NCI-H748 treated with DMSO at 0.1 percent for 48 hours (cell line): ENCODE measurements at places on chromosomes 13 and 19.

DNA sequence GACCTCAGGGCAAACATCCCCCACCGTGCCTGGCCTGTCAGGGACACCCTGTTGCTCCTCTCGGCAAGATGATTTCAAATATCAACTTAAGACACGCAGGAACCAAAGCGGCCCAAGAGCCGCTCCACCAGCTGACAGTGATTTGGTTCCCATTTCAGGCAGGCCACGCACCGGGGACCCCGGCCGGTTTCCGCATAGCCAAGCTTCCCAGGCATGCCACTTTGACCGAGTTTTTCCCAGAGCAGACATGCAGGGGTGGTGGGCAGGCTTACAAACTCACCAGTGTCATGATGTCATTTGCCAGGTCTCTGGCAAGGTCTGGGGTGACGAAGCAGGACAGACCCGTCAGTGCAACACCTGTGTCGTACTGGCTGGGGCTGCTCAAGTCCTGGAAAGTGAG, 19.2 kb downstream of the AP3D1 start:
- no peak for DNase-seq

- no peak for DNase-seq
Observed at GRCh38 chr19:18422530-18423191, 3.5 kb downstream of the SSBP4 start.

DNA sequence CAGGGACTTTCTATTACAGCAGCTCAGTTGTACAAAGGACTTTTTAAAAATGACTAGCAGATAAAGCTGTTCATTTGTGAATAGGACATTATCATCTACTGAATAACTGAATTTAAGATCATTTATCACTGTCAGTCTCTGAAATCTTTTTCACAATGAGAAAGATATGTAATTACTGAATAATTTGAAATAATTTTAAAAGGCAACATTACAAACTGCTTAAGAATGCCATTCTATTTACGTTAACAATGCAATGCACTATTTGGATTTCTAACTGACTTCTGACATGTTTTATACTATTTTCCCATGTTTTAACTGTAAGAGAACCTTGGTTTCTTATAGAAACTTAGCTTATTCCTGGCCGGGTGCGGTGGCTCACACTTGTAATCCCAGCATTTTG, 2033.0 kb upstream of the PCDH20 start:
- no peak for DNase-seq

GRCh38 chr13:42875475-42876269, 94.3 kb downstream of the FAM216B start:
- no peak for DNase-seq

DNA sequence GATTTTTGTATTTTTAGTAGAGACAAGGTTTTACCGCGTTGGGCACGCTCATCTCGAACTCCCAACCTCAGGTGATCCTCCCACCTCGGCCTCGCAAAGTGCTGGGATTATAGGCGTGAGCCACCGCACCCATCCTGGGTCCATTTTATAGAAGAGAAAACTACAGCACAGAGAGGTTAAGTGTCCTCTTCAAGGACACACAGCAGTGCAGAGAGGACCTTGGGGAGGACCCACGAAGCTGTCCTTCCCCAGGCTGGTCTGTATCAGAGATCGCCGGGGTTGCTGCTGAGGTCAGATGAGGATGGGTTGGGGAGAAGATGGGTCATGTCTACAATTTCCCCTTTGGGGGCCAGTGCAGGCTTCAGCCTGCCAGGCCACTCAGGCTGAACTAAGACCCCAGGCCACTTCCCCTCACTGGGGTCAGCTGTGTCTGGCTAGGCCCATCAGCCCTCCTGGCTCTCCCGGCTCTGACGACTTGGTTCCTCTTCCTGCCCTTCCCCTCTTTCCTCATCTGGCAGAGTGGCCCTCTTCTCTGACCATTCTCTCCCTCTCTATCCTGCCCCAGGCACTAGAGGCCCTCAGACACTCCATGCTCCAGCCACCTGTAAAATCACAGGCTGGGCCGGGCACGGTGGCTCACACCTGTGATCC, 9.6 kb downstream of the MYO1F start:
- DNase-seq = no peak

DNA sequence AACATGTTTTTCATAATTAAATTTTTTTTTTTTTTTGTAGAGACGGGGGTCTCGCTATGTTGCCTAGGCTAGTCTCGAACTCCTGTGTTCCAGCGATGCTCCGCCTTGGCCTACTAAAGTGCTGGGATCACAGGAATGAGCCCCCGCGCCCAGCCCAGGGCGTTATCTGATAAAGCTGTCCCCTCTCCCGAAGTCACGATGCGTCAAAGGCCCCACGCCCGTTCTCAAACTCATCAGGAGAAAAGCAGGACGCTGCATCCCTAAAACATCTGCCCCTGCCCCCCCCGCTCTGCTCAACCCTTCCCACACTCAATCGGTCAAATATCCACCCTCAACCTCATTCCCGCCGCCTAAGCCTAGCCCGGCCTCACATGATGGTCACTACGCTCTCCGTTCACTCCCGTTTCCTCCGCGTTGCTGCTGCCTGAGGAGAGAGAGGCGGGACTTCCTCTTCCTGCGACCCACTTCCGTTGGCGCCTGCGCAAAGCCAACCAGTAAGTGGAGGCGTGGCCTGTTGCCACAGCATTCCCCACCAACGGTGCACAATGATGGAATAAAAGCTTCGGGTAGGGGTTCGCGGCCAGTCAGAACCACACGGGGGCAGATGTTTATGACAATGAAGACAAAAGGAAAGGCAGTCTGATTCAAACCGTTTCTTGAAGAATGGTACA, at the start of gene SNRPD2:
Gene SNRPD2, minus strand, starts transcription at position 438 of the 671 bp plus-strand sequence. Its CDS starts 65 bp downstream, at position 373.
- peak; percentile 95 for DNase-seq

GRCh38 chr19:51421229-51422052, 4.0 kb upstream of the SIGLEC10 start:
- DNase-seq = no peak

- peak; percentile 51 for DNase-seq
Observed at GRCh38 chr19:33819880-33820781, 23.5 kb downstream of the KCTD15 start.

DNA sequence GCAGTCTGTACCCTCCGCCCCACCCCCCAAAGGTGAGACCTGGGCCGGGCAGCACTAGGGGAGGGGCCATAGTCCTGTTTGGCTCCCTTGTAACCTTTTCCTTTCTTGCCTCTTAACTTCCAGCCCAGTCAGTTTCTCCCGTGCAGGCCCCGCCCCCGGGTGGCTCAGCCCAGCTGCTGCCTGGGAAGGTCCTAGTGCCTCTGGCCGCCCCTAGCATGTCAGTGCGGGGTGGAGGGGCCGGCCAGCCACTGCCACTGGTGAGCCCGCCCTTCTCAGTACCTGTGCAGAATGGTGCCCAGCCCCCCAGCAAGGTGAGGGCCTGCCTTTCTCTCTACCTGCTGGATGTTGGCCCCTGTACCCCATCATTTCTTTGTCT, 10.5 kb upstream of the PRR19 start:
- no peak for DNase-seq

GRCh38 chr19:40543029-40543597, 33.6 kb upstream of the SHKBP1 start:
- DNase-seq = no peak

GRCh38 chr19:38915329-38916321, 3.6 kb upstream of the CCER2 start:
- DNase-seq = no peak

GRCh38 chr13:79003989-79004898, 345.3 kb upstream of the OBI1 start:
- DNase-seq = no peak

GRCh38 chr13:32910530-32910929, 105.7 kb upstream of the KL start:
- DNase-seq = no peak

- no peak for DNase-seq
Observed at GRCh38 chr19:37855098-37855497, 51.3 kb downstream of the WDR87 start.

GRCh38 chr13:24033527-24034302, 126.8 kb upstream of the SPATA13 start:
- DNase-seq = no peak

DNA sequence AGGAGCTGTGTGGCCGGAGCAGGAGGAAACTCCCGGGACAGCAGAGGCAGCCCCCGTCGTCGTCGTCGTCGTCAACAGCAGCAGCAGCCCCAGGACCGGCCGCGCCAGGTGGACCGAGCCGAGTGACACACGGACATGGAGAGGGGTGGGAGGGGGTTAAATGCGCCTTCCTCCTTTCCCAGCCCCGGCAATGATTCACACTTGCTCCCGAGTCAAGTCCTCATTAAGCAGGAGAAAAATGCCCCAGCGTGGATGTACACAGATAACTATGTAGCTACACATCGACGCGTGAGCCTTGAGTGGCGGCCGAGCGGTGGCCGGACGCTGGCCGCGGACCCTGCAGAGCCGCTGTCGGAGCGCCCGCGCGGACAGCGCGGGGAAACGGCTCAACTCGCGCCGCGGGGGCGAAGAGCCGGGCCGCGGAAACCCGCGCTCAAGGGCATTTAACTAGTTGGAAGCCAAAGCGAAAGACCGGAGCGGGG, 645 bp downstream of the UBL3 start:
- peak; percentile 78 for DNase-seq

- no peak for DNase-seq
Observed at GRCh38 chr13:29136341-29136740, 316.2 kb downstream of the MTUS2 start.

DNA sequence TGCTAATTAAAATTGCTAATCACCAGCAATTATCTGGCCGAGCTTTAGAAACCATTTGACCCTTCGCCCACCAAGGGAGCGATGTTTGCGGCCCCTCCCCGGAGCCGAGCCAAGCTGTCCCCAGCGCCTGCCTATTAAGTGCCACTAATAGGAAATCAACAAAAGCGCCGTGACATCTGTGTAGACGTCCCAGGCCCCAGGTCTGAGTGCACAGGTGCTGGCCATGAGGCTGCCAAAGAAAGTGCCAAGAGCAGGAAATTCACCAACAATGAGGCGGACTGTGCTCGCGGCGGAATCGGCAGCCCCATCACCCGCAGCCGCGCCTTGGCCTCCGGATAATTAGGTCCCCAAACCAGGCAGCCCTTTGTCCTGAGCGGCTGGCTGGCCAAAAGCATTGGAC, 44.5 kb upstream of the SPACA7 start:
- DNase-seq = peak; percentile 34

- DNase-seq = no peak
Observed at GRCh38 chr19:441213-441836, 19.5 kb downstream of the SHC2 start.

DNA sequence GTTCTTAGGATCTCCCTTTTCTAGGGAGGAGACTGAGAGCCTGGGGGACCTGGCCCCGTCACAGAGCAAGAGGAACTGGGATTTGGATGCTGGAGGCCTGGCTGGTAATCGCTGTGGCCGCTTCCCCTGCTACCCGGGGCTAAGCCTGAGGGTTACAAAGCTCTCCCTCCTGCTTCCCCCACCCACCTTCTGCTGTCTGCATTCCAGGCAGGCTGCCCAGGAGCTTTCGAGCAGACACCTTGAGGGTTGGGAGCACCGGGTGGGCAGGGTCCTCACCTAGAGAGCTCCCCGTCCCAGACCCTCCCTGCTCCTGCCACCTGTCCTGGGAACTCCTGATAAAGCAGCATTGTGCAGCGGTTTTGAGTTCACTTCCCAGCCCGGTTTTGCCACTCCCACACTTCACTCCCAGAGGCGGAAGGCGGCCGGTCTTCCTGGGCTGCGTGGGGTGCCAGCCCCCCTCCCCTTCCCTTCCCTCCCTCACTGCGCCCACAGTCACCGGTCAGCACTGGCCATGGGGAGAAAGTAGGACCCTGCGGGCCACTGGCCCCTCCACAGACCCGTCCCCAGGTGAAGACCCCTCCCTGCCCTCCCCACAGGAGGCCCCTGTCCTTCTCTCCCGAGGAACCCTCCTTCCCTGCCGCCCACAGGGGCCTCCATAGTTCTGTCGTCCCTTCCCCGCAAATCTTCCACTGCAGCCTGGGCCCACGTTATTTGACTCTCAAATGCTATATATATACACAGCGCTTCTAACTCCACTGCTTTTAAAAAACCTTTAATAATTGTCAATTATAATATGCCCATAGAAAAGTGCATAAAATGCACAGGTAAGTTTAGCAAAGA, 8.1 kb downstream of the PAK4 start:
- DNase-seq = no peak

GRCh38 chr13:111927181-111927540, 139.8 kb upstream of the SOX1 start:
- no peak for DNase-seq

DNA sequence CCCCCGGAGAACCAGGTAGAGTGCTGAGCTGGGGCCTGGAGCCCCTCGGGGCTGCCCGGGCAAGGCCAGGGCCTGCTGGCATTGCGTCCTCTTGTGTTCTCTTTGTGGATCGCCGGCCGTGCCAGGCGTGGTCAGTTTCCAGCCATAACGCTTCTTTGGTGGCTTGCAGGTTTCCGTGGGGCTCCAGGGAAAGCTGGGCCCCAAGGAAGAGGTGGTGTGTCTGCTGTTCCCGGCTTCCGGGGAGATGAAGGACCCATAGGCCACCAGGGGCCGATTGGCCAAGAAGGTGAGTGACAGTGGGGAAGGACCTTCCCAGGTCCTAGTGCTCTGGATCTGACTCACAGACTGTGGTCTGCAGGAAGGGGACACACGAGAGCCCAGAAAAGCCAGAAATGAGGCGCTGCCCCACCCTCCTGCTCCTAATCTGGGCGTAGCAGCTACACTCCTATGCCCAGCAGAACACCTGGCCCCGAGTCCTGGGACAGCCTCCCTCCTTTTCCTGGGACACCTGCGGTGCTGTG, 57.5 kb downstream of the RAB20 start:
- no peak for DNase-seq

DNA sequence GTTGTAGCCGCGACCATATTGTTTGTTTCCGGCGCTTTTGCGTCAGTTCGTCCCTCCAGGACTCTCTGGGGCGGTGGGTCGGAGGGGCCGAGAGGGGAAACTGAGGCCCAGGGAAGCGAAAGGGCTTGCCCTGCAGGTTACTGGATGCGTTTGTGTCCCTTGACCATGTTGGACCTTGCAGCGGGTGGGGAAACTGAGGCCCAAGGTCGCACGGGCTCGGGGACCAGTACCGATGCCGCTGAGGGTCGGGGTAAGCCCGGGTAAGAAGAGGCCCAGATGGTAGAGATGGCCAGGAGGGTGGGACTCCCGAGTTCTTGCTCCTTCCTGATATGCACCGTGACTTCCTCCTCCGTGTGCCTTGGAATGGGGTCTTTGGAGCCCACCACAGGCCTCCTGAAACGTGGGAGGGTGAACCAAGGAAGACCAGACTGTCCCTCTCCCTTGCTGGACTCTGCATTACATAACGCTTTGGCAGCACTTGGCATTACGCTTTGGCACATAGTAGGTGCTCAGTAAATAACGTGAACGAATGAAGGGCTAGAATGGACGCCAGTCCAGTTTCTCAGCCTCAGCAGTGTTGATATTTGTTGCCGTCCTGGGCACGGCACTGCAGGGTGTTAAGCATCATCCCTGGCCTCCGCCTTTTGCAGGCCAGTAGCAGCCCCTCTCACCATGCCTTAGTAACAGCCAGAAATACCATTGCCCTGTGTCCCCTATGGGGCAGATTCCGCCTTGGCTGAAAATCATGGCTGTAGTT, 743 bp downstream of the CHAF1A start:
- DNase-seq = no peak

GRCh38 chr13:40391788-40392187, 274.7 kb downstream of the FOXO1 start:
- DNase-seq = no peak

GRCh38 chr13:95253033-95253432, 48.2 kb downstream of the ABCC4 start:
- DNase-seq = no peak

GRCh38 chr13:62176051-62176450, 760.4 kb upstream of the PCDH20 start:
- DNase-seq = no peak
